ENCODE measurements at places on chromosomes 11 and 22.

DNA sequence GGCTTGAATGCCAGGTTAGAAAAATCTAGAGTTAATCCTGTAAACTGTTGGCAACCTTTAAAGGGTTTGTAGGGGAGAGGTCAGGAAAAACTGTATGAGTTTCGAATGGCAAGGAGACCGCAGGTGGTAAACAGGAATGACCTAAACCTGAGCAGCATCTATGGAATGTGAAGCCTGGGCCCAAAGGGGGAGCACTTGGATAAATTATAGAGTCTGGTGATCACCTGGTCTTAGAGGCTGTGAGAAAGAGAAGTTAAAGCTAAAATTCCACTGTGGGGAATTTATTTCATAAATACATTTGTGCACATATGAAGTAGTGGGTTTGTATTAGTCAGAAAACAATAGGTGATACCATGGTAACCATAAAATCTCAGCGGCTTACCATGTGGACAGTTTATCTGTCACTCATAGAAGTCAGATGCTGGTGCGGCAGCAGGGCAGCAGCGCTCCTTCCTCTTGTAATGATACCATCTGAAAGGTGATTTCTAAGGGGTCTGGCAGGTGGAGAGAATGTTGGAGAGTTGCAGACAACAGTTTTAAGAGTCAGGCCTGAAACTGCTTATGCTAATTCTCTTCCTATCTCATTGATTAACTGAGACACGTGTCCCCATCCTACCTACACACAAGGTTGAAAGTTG is 1104.4 kb upstream of the CCDC90B start:
- DNase-seq = peak; percentile 0

DNA sequence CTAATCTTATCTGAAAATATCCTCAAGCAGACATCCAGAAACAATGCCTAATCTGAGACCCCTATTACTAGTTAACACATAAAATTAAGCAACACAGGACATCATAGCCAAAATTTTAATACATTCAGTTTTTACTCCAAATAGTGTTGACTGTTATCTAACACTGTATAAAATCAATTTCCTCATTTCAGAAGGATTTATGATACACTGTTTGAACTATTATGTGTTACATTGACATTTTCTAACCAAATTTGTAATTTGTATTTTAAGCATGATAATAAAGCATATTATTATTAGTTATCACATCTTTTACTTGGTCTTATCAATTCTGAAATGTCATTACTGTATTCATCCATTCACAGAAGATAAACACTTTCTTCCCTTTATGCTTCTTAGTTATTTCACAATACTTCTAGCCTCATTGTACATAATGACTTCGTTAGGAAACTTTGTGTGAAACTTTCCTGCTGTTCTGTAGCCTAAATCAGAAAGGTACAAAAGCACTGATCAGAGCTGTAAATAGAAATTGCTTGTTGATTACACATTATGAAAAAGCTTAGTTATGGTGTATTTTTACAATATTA is 1248.9 kb downstream of the JRKL start:
- DNase-seq = no peak

DNA sequence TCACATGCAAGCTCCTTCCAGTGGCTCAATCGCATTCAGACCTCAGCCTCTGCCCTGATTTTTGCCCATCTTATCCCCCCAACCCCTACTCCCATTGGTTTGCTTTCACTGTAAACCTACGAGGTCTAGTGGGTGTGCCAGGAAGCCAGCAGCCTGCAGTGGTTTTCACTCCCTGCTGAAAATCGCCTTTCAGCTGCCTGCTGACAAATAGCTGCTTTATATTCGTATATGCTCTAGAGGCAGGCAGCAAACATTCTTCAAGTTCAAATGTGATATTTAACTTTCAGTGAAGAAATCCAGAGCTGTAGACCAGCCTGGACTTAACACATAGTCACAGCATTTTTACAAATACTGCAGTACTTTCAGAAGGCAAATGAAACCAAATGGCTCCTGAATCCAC is 92.8 kb upstream of the APOA1 start:
- DNase-seq = no peak

- no peak for DNase-seq
Observed at GRCh38 chr22:27241430-27242321, 559.9 kb downstream of the MN1 start.

- DNase-seq = no peak
Observed at GRCh38 chr22:16807109-16807508, 18.1 kb downstream of the XKR3 start.

DNA sequence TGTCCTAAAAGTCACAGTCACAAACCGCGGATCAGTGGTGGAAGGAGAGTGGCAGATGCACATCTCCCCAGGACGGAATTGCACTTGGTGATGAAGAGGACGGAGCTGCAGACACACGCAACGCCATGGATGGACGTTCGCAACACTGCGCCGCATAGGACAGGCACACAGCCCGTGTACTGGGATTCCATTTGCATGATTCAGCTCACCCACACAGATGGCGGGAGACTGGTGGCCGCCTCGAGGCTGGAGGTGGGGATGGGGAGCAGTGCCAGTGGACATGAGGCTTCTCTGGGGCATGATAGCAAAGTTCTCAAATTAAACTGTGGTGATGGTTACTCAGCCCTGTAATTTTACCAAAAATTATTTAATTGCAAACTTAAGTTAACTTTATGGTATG is 37.4 kb downstream of the DUSP8 start:
- DNase-seq = peak; percentile 76

Measured in MCF 10A (cell line).